ENCODE measurements at places on chromosomes 13 and 19.

DNA sequence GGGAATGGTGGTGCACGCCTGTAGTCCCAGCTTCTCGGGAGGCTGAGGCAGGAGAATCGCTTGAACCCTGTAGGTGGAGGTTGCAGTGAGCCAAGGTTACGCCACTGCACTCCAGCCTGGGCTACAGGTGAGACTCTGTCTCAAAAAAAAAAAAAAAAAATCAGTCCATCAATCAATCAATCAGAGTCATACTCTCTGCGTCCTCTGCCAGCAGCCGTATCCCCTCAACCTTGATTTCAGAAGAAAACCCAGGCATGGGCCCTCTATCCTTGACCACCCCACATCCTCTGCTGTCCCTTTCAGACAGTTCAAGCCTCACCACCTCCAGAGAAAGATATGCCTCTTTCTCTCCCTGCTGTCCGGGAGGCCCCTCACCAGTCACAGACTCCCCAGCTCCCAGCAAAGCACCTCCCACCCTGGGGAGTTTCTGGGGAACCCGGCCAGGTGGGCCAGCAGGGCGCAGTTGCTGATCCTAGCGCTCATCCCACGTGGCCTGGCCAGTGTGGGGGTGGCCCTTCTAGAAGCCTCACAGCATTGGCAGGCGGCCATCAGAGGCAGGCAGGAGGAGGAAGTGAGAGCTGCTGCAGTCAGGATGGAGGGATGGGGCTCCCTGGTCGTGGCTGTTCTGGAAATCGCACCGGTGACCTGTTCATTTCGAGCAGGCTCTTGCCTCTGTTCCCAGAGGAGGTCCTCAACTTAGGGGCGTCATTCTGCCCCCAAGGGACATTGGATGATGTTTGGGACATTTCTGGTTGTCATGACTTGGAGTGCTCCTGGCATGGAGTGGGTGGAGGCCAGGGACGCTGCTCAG is 10.2 kb upstream of the JSRP1 start:
- peak; percentile 88 for DNase-seq

GRCh38 chr13:44416744-44417143 is 43.1 kb downstream of the SERP2 start:
- no peak for DNase-seq

- DNase-seq: no peak
Observed at GRCh38 chr13:33249066-33249465, 36.5 kb downstream of the STARD13 start.

DNA sequence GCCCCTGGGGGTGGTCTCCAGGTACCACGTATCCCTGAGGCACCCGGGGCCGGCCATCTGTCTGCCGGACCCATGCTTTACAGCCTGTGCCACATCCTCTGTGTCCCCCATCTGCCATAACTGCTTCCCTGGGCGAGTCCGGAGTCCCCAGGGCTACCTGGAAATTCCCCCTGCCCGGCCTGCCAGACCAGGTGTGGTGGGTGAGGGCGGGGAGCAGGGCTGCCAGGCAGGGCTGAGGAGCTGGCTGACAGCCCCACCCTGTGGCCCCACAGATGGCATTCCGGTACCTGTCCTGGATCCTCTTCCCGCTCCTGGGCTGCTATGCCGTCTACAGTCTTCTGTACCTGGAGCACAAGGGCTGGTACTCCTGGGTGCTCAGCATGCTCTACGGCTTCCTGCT is 10.3 kb upstream of the RELB start:
- DNase-seq: no peak

DNA sequence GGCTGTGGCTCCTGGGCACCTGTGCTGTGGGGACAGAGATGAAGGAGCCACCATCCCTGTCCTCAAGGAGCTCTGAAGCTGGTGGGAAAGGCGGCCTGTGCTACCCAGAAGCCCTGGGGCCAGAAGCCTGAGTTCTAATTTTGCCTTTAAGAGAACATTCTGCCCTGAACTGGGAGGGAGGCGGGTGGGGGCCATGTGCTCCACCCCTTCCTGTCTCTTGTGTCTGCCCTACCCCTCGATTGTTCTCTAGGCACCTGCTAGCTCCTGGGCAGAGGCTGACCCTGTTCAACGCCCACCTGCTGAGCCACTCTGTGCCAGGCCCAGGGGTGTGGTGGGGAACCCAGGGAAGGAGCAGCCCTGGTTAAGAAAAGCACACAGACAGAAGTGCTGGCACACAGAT is 5.9 kb downstream of the TRAPPC6A start:
- no peak for DNase-seq

- no peak for DNase-seq
Observed at GRCh38 chr13:23796551-23796950, 92.6 kb downstream of the MIPEP start.

GRCh38 chr13:65532231-65532630 is 1697.9 kb downstream of the PCDH9 start:
- DNase-seq: no peak

DNA sequence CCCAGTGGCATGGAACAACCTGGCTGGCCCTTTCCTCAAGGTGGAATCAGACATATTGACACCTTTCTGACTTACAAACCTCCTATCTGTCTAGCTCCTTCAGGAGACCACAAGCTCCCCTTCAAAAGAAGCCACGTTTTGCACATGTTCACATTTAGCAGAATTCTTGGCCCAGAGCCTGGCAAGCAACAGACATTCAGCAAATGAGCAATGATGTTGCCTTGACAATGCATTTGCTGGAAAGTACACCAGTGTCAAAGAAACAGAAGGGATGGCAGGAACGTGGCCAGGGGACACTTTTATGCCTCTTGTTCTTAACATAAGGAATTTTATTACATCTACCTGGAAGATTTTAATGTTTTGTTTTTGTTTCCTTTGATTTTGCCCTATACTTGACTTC is 85.5 kb upstream of the FGF14 start:
- no peak for DNase-seq

GRCh38 chr13:63124863-63125262 is 1709.2 kb upstream of the PCDH20 start:
- no peak for DNase-seq

- DNase-seq: no peak
Observed at GRCh38 chr19:38284422-38284821, 19.6 kb upstream of the C19orf33 start.

GRCh38 chr19:5863030-5863665 is 7.2 kb downstream of the FUT5 start:
- no peak for DNase-seq

GRCh38 chr13:112877066-112877465 is 91.9 kb upstream of the MCF2L start:
- DNase-seq: no peak

DNA sequence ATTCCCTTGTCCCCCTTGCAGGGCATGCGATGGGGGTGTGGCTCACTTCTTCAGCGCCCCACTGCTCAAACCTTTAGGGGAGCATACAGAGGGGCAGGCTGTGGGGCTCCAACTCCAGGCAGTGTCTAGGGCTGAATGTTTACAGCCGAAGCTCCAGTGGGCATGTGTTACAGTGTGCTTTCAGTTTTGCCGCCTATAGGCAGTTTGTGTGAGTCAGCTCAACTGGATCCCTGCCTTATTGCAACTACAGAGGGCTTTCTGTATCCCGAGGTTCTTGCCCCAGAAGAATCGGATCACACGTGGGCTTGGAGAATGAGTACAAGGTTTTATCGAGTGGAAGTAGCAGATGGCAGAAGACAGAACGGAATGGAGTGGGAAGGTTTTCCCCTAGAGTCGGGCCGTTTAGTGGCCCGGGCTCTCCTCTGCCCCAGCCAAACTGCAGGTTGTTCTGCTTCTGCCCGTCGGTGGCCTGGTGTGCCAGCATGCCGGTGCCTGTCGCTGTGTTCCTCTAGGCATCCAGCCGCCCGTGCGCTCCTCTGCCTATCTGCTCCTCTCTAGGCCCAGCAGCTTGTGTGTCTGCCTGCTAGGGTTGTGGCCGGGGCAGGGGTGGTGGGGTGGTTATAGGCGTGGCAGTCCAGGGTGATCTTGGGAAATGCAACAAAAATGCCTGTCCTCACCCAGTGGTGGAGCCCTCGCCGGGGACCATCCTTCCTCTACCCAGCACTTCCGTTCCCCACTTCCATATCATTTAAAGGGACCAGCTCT is 435.9 kb upstream of the SGCG start:
- DNase-seq: no peak

DNA sequence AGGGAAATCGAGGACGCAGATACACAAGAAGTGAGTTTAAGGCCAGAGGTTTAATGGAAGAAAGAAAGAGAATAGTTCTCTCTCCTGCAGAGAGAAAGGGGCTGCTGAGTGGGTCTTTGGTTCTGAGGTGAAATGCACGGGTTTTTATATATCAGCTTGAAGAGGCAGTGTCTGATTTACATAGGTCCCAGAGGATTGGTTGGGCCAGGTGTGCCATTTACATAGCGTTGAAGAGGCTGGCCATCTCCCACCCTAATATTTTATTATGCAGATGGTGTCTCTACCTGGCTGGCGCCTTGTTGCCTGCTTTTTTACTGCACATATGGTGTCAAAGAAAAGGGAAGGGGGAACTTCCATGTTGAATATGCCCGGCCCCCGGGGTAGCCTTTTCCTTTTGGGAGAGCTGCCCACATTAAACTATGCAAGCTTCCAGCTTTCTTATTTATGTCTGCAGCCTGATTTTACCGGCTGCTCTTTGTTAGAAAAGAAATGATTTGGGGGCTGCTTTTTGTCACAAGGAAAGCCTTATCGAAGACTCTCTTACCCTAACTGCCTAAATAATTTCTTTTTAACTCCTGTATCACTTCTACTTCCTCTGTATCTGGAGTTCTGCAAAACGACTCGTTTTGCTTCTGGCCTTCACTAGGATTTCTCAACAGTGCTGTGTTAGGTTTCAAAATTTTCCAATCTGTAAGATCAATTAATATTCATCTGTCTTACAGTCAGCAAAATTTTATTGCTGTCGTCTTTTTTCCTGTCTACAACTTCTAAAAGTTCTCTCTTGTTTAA is 268.5 kb downstream of the B3GLCT start:
- no peak for DNase-seq

GRCh38 chr13:102090532-102090931 is 311.3 kb downstream of the FGF14 start:
- DNase-seq: no peak

GRCh38 chr19:35439921-35440320 is 8.1 kb upstream of the FFAR2 start:
- no peak for DNase-seq

Data from dorsolateral prefrontal cortex (tissue), 122 donors.